AG10803 (cell line): ENCODE measurements at places on chromosomes 4 and X.

DNA sequence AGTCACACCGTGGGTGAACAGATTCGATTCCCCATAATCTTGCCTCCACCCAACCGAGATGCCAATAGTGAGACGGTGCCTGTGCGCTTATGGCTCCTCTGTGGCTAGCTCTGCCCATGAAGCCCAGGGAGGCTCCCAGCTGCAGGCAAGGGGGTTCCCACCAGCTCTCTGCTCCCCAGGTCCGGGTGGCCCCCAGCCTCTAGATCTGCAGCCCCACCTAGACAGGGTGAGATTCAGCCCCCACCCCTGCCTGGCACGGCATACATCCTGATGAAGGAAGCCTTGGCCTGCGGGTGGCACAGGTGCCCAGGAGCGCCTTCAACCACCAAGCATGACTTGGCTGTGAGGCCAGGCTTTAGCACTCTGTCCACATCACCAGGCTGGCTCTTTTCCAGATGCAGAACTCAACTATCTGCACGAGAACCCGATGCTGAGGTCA is 40.6 kb downstream of the WDR1 start:
- no peak for DNase-seq

DNA sequence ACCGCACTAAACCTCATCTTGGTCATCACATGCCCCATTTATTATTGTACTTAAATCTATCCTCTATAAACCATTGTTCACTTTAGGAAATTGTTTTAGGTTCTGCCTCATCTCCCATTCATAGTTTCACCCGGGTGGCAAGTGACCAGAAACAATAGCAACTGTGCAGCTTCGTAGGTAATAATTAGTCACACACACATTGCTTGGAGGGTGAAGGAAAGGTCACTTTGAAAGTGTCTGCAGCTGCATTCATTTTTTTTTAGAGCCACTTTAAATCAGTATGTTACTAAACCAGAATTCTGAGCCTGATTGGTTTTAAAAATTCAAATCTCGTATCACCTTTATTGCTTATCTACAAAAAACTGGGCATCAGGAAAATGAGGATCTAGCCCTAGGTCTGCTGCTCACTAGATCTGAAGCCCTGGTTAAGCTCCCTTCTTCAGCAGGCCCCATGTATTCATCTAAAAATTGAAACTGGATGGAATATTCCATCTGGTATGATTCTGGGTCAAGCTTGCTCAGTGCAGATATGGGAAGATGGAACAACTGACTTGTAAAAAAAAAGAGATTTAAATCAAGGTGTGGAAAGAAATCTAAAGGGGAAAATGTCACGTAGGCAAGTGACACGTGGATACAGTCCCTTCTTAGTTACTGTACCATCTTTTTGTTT is 62.4 kb downstream of the LIMCH1 start:
- no peak for DNase-seq

DNA sequence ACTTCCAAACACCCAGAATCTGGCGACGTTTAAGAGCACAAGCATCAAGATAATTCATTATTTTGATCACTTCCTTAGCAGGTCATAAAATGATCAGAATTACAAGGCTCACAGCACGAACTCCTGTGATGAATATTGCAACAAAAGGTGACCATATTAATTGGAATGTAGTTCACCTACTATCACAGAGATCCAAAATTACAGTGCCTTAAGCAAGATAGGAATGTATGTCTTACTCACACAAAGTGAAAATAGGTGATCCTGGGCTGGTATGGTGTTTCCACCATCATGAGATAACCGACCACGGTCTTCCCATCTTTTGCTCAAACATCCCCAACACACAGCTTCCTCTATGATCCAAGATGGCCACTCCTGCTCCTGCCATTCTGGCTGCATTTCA is 131.2 kb downstream of the SCFD2 start:
- no peak for DNase-seq

- no peak for DNase-seq
Measured at GRCh38 chr4:150415213-150415612, 166.7 kb upstream of the MAB21L2 start.

DNA sequence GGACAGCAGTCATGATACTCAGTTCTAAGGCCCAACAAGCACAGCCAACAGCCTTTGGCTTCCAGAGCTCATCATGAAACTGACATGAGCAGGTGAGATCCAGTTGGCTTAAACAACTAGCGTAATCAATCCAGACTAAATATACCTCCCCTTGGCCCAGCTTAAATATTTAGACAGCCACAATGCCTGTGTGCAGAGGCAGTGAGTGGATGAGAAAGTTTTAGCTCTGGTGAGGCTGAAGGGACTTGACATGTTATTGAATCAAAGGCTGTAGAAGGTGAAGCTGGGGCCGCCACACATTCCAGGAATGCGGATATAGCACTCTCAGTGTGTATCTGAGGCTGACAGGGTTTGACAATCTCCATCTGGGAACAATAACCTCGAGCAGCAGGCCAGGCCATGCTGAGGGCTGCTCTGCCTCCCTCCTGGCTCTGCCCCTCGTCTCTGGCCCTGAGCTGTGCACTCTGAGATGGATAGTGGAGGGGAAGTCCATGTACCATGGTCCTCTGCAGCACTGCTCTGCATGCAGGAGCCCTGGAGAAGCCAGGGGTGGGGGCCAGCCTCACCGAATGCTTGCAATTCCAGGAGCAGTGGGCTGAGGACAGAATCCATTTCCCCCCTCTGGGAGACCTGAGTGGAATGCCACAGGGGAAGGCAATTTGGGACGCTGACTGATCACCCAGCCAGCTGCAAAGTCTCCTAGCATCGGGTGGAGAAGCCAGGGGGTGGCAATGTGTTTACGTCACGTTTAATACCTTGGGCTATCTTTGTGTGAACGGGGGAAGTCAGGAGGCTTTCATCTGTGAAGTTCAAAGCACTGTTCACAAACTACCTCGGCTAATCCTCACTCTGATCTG is 37.3 kb upstream of the RASL11B start:
- peak; percentile 76 for DNase-seq

DNA sequence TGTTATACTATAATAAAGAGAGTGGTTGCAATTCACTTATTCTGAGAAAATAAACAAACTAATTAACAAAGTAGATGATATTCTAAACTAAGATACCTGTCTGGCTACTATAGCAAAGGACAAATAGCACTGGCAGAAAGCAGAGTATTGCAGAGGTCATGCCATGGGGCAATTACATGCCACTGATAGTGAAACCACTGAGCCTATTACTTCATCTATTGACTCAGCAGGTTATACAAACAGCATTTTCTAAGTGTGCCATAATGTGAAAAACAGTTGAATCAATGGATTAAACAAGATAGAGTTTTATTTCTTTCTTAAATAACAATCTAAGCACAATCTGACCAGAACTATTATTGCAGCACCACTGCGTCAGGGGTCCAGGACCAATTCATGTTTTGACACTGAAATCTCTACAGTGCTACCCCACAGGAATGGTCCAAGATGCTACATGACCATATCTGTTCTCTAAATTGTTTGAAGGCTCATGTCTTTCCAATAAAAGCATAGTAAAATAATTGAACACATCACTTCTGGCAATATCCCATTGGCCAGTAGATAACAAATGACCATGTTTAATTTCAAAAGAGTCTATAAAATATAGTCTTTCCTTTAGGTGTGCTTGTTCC is 389.5 kb upstream of the GRID2 start:
- DNase-seq: no peak
